ENCODE measurements at places on chromosomes 5 and 9.

- DNase-seq: no peak
Observed at GRCh38 chr5:36153298-36153677, 1.4 kb downstream of the SKP2 start.

DNA sequence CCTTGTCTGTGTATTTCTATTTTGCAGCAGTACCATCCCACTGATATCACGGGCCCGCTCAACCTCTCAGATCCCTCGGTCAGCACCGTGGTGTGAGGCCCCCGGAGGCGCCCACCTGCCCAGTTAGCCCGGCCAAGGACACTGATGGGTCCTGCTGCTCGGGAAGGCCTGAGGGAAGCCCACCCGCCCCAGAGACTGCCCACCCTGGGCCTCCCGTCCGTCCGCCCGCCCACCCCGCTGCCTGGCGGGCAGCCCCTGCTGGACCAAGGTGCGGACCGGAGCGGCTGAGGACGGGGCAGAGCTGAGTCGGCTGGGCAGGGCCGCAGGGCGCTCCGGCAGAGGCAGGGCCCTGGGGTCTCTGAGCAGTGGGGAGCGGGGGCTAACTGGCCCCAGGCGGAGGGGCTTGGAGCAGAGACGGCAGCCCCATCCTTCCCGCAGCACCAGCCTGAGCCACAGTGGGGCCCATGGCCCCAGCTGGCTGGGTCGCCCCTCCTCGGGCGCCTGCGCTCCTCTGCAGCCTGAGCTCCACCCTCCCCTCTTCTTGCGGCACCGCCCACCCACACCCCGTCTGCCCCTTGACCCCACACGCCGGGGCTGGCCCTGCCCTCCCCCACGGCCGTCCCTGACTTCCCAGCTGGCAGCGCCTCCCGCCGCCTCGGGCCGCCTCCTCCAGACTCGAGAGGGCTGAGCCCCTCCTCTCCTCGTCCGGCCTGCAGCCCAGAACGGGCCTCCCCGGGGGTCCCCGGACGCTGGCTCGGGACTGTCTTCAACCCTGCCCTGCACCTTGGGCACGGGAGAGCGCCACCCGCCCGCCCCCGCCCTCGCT is 1.9 kb downstream of the LRRC26 start:
- DNase-seq: no peak

DNA sequence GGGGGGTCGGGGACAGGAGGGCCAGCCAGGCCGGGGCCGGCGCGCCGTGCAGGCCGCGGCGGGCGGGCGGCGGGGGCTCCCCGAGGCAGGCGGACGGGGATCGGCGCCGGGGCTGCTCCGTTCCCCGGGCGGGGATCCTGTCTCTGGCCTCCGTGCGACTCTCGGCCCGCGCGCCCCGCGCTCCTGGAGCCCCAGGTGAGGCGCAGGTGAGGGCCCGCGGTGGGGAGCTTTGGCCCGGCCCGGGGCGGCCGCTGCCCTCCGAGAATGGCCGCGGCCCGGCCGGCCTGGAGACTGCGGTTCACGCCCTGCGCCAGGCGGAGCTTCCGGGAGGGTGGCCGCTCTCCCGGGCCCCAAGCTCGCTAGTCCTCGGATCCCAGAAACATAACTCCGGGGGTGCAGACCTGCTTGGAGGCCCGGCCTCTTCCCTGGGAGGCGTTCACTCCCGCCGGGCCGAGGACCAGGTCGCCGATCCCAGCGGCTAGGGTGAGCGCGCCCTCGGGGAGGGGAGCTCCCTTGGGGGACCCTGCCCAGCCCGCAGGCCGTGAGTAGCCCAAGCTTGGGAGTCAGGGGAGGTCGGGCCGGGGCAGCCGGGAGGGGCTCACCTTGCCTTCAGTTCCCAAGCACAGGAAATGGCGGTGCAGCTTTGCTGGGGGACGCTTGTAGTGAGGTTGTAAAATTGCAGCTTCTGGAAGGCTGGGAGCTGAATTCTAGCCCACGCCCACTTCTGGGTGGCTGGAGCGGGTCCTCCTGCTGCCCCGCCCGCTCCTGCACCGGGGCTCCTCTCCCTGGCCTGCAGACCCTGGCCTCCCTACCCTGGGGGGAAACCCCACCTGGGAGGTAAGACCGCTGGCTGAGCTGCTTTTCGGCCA is 723 bp downstream of the PPP1R26 start:
- DNase-seq: no peak

- DNase-seq: no peak
Observed at GRCh38 chr9:112719241-112719691, 1.3 kb upstream of the INIP start.

- DNase-seq: no peak
Observed at GRCh38 chr5:173323106-173323798, 5.0 kb downstream of the STC2 start.

DNA sequence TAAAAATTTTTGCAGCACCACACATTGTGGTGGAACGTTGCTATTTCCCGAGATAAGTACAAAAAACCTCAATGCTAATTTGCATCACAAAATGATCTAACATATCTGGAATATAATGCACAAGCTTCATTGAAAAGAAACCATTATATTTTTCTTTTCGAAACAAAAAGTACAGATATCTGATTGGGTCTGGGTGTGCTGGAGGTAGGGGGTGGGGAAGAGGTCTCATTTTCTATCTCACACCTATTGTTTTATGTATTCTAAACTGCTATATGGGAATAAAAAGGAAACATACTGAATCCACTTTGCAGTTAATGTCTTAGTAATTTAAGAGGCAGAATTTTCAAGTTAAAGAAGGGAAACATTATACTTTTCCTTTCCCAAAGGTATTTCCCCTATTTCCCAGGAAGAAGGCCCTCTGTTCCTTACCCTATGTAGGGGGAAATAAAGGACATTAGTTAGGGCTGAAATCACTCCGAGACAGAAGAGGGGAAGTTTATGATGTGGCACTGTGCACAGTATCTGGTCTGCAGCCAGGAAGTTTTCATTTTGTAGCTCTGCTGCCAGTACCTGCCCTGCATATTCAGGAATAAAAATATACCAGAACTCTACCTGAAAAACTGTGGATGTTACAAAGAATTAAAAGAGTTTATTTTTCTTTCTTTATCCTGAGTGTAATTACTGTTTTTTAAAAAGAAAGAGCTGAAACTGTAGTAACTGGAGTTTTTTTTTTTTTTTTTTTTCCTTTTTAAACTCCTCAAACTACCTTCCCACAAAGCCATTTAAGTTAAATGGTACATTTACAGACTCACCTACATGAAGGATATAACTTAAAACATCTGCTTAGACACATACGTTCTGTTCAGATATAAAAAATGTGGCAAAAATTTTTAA is 7.4 kb downstream of the MEF2C start:
- no peak for DNase-seq

DNA sequence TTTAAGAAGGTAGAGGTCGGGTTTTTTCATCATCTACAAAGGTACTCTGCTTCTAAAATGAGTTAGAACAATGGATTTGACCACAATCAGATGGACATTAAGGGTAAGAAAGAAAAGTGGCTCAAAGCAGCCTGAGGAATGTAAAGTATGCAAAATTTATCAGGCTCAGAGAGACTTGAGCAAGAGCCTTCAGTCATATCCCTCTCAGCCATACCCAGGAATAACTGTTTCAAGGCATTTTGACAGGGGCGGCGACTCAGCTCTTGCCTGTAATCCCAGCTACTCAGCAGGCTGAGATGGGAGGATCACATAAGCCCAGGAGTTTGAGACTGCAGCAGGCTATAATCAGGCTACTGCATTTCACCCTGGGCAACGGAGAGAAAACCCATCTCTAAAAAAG is 38.8 kb upstream of the ANXA2R start:
- DNase-seq: no peak

DNA sequence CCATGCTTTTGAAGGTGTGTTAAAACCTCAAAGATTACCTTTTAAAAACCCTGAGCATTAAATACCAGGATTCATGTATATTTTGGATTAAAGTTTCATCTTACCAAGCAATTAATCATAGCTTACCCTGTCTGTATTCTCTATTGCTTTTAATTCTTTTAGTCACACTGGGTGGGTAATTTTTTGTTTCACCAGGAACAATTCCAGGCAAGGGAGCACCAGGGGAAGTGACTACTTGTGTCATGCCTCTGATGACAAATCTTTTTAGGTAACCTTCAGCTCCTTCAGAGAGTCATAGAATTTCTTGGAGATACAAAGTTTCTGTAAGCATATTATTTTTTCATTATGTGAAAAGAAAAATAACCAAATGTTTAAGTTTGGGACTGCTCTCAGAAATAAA is 33.4 kb upstream of the ANXA1 start:
- no peak for DNase-seq

GRCh38 chr5:169805937-169806700 is 169.0 kb downstream of the DOCK2 start:
- DNase-seq: no peak

GRCh38 chr9:95993337-95993736 is 117.8 kb downstream of the ERCC6L2 start:
- DNase-seq: no peak

GRCh38 chr5:116951219-116951618 is 376.6 kb upstream of the SEMA6A start:
- DNase-seq: no peak

DNA sequence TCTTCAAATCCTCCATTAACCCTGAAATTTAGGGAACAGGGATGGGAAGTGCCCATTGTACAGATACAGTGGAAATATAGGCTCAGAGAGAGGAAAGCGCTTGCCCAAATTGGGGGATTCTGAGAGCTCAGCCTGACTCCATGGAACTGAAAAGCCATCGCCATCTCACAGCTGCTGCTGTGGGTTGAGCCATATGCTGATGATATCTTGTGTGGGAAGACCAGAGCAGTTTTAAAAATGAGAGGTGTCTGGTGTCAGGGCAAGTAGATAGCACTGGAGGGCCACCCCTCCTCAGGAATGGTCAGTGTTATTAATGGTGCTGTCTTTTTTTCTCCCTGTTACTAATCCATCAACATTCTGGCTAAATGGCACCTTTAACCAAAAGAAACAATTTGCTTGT is 50.9 kb upstream of the C5orf58 start:
- no peak for DNase-seq

- DNase-seq: no peak
Observed at GRCh38 chr9:1238407-1238806, 188.2 kb downstream of the DMRT2 start.

DNA sequence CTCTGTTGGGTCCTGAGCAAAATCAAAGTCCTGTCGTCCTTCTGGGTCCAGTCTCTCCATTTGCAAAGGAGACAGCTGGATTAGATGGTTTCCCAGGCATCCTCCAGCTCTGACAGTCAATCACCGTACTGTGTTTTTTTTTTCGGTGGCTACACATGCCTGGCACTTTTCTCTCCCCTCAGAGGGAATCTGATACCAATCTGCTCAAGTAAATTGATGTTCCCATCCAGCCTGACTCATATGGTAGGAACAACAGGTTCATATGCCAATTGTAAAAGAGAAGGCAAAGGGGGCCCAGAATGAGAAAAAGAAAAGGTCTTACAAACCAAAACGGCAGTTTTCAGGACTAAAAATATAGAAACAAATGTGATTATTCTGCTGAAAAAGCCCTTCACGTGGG is 1.2 kb downstream of the FBXO10 start:
- DNase-seq: no peak

DNA sequence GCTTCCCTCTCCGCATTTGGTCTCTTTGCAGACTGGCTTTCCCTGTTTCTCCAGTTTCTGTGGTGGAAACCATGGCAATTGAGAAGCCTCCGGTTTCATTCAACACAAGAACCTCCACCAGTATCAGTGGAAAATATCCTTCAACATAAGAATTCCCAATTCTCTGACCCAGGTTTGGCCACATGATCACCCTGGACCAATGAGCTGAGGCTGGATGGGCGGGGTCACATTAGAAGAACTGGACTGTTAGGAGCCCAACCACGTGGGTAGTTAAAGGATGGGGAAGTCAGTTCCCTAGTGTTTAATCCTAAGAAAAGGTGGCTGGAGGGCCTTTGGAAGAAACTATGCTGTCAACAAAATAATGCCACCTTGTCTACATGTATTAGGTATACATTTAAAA is 336.3 kb downstream of the DMRT2 start:
- no peak for DNase-seq

Data from CD4-positive, alpha-beta T cell treated with Interleukin-6 at 100 ng/mL for 8 hours (primary cell).